Epithelial cell of esophagus (primary cell): ENCODE measurements at places on chromosomes 16 and 17.
A peak's percentile ranks its signal among the peaks of the same experiment; 100 is the strongest.

DNA sequence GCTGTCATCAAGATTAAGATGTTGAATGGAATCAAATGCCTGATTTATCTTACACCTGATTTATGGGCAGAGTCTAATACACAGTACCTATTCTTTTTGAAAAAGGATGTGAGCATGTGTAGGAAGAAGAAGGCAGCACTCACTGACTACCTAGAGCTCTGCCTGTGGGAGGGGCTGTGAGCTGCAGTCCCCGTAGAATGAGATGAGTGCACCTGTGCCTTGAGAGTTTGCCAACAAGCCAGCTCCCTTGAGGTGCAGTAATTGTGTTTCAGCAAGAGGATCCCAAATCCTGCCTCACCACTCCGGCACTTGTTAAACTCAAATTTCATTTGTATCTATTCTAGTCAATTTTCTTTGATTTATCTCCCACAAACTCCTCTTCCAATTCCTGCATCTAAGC, 46.0 kb downstream of the CDH11 start:
- no peak for DNase-seq

- DNase-seq: peak; percentile 37
Observed at GRCh38 chr16:23557779-23558702, 514 bp downstream of the UBFD1 start.

DNA sequence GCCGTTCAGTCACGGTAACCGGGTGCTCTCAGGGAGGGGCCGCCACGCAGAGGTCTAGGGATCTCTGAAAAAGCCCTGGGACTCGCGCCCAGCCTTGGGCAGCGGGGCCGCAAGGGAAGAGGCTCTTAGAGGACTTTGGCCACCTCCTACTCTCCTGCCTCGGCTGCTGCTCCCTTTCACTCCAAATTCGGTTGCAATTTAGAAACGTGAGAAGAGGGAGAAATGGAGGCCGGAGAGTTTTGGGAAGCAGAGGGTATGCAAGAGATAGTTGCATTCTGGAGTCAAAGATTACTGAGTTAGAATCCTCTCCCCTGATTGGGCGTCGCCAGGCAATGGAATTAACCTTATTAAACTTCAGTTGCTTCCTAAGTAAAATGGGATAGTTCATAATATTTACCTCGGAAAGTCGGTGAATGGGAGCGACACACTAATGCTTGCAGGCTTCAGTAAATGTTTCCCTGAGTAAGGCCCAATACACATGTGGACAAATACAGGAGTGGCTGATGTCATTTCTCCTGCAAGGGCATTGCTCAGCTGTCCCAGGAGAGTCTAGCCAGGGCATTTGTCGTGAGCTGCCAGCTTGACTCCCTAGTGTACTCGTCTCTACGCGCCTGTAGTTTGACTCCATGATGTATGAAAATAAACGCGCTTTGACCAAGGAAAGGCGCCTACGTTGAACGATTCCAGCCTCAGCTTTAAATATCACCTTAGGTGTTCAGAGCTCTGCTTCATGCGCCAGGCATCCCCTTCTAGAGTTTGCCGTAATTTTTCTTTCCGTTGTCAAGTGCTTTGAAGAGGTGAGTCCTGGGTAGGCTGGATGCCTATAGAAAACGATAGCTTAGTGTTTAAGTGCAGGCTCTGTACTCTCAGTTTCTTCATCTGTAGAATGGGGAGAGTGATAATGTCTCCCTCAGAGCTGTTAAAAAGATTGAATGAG, 667 bp downstream of the OGFOD1 start:
- DNase-seq: peak; percentile 60

DNA sequence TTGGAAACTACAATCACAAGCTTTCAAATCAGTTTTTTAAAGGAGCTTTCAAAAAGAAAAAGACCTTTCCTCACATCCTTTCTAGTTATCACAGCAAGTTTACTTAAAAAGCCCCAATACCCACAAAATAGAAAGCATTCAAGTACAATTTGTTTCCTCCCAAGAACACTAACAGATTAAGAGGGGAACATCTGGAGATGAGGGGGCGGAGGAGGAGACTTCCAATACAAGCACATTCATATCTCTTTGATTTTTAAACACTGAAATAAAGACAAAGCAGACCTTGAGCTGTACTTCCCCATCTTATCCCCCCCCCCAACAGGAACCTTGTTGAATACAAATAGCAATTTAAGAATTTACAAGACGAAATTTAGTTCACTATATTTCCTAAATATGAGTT, 2.0 kb downstream of the YWHAE start:
- no peak for DNase-seq

DNA sequence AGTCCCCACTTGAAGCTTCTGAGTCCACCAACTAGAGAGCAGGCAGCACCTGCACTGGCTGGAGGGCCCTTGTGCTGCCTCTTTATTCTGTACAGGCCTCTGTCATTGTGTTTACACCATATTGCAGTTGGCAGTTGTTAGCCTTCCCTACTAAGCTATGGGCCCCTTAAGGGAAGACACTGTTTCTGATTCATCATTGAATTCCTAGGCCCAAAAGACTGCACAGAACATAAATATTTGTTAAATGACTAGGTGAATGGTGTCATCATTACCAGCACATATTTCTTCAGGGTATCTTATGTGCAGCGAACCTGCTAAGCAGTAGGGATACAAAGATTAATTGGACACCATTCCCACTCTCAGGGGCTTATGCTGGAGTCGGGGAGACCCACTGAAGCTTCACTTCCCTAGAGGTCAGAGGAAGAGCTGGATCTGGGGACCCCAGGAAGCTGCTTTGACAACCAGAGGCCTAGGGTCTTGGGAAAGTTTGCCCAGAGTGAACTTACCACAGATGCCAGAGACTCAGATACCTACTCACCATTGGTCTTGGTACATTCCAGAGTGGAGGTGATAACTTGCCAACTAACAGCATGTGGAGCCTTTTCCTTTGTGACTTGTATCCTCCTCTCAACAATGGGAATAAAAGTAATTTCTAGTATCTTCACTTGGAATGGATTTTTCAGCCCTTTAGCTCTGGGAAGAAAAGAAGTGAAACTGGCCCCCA, 28.7 kb upstream of the DDX52 start:
- peak; percentile 94 for DNase-seq

DNA sequence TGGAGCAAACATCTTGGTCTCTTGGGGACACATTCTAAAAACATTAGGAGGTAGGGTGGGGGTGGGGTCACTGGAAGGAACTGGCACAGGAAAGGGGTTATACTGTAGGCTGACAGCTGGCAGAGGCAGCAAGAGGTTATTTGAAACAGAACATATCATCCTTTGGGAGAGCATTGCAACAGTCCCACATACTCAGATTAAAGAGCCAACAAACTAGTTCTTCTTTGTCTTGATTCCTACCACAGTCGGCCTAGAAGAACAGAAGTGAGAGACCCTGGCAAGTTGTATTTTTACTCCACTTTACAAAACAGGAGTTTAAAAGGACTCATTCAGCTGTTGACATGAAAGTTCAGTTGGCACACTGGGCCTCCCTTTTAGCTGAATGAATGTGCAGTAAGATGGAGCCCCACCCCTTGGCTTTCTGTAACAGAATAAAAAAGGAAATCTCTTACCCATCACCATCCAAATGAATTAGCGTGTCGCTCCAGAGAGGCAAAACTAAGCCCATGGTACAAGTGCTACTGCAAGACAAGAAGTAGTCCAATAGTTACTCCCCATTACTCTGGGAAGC, 54.6 kb upstream of the CORO6 start:
- no peak for DNase-seq

- DNase-seq: peak; percentile 93
Observed at GRCh38 chr16:55437625-55438024, 41.4 kb upstream of the MMP2 start.

DNA sequence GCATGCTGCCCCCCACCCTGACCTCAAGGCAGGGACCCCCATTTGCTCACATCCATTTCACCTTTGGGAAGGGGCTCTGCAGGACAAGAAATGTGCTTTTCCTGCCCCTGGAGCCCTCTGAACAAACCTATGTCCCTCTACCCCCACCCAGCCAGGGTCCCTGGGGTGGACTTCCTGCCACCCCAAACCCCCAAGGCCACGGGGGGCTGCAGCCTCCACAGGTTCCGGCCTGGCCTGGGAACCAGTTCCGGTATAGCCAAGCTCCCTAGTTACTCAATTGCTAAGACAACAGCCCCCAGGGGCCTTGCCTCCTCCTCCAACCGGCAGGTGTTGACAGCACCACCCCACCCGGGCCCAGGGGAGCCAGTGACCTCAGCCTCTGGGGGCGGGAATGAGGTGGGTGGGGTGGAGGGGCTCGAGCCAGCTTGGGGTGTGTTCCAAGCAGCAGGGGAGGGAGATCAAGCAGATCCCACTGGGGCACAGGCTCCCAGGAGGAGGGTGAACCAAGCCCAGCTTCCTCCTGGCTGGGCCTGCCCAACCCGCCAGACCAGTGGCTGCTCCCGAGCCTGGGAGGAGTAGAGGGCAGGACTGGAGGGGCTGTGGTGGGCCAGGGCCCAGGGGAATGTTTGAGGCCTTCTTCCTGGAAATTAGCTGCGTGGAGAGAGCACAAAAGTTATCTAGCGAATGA, 6.6 kb downstream of the PNMT start:
- peak; percentile 51 for DNase-seq

- no peak for DNase-seq
Observed at GRCh38 chr17:47937941-47938340, 3.4 kb upstream of the PNPO start.

- peak; percentile 71 for DNase-seq
Observed at GRCh38 chr16:53083119-53083518, 28.3 kb downstream of the CHD9 start.

- no peak for DNase-seq
Observed at GRCh38 chr17:52495646-52496045, 337.1 kb upstream of the CA10 start.

DNA sequence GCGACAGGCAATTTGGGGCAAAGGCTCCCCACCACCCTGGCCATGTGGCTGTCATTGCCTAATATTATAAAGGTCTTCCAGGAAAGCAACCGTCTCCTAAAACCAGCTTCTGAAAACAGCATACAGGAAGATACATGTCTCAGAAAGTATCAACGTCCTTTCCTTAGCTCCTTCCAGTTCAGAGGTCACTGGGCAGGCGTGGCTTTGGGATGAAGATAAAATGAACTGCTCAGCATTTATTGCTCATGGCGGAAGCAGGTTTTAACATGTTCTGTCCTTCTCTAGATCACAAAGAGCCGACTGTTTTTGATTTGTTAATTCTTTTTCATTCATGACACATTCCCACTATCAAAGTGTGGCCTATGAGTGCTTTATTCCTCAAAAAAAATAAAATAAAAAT, 8.0 kb downstream of the CFAP20 start:
- peak; percentile 80 for DNase-seq
